ENCODE measurements at places on chromosomes 2 and 18. TPM values are rescaled to one million over a fixed set of nuclear protein-coding genes. Genes with fewer than 3 reads are reported as not detected.

- DNase-seq = no peak
Observed at GRCh38 chr2:84197901-84198300, 261.2 kb downstream of the SUCLG1 start.

GRCh38 chr2:34123996-34124785 is 525.1 kb upstream of the FAM98A start:
- DNase-seq = no peak

DNA sequence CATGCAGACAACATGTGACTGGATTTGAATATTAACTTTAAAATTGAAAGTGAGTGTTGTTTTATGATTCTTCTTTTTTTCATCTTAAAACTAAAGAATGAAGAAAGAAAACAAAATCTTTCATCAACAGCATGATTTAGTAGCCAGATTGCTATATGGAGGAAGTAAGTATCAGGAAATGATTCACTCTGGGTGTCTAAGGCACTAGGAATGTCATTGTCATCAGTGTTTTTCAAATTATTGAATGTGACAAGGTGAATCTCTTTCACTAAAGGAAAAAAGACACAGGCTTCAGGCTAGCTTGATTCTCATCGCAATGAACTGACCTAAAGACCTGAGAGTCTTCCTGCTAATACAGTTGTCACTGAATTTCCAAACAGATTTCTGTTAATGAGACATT is 430.1 kb downstream of the FBXO15 start:
- no peak for DNase-seq

GRCh38 chr18:24185805-24186204 is 46.9 kb downstream of the CABYR start:
- DNase-seq = no peak

GRCh38 chr2:72576861-72577260 is 249.0 kb downstream of the EXOC6B start:
- DNase-seq = no peak

- no peak for DNase-seq
Observed at GRCh38 chr18:31161757-31162418, 768 bp downstream of the DSC1 start.

DNA sequence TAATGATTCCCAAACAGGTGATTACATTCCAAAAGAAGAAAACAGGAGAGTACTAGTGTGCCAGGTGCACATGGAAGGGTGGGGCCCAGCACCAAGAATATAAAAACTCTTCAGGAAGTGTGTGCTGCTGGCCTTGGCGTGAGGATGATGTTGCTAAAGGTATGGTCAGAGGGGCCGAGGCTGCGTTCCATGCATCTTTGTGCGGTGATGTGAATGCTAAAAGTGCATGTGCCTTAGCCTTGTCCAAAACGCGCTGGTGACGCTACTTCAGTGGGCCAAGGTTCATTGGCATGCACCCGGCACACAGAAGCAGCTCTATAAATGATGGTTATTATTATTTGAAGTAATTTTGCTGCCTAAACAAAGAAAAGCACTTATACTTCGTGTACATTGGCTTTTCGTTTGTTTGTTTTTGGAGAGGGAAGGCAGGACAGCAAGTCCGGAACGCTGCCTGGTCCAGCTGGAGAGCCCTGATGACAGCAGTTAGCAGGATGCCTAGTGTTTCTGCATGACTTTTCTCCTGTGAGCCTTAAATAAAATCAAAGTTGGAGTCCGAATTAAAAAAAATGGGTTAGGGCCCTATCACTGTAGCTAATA is 2.9 kb downstream of the ALKAL2 start:
- DNase-seq = no peak

DNA sequence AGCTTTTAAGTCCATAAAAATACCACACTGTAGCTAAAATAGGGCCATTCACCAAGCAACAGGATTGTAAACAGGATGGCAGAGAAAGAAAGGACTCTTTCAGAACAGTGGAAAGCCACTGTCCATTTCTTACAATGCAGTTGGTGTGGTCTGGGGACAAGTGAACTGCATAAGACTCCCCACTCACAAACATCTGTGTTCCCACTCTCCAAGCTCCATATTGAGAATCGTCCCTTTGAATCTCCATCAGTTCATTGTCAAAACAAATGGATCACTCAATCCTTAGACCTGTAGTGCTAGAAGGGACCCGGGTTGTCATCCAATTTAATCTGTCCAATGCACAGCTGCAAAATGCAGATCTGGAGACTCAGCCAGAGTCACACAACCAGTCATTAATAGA is 347.4 kb upstream of the KLHL29 start:
- no peak for DNase-seq

- no peak for DNase-seq
Observed at GRCh38 chr18:45266023-45266422, 349.3 kb upstream of the SLC14A2 start.

GRCh38 chr2:226977775-226978190 is 141.9 kb downstream of the RHBDD1 start:
- DNase-seq = no peak

DNA sequence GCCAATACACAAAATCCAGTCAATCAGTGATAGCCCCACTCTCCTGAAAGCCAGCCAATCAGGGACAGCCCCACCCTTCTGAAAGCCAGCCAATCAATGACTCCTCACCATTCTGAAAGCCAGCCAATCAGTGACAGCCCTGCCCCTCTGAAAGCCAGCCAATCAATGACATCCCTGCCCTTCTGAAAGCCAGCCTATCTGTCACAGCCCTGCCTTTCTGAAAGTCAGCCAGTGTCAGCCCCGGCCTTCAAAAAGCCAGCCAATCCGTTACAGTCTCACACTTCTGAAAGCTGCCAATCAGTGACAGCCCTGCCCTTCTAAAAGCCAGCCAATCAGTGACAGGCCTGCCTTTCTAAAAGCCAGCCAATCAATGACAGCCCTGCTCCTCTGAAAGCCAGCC is 95.9 kb upstream of the HDAC4 start:
- DNase-seq = no peak

DNA sequence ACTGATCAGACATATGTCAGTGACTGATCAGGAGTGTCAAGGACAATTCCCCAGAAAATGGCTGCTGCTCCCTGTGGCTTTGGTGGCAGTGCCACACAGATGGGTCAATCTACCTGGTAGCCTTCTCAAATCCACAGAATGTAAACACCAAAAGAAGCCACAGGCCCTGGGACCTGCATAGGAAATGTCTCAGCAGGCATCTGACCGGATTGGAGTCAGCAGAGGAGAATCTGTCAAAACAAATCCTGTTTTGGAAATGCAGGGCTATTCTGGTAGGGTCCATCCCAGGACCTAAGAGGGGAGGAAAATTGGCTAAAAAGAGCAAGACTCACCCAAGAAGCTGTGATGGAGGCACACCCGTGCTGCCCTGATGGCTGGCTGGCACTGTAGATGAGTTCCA is 189.7 kb downstream of the TMEM247 start:
- no peak for DNase-seq

GRCh38 chr2:12008425-12009061 is 262.1 kb downstream of the LPIN1 start:
- no peak for DNase-seq

DNA sequence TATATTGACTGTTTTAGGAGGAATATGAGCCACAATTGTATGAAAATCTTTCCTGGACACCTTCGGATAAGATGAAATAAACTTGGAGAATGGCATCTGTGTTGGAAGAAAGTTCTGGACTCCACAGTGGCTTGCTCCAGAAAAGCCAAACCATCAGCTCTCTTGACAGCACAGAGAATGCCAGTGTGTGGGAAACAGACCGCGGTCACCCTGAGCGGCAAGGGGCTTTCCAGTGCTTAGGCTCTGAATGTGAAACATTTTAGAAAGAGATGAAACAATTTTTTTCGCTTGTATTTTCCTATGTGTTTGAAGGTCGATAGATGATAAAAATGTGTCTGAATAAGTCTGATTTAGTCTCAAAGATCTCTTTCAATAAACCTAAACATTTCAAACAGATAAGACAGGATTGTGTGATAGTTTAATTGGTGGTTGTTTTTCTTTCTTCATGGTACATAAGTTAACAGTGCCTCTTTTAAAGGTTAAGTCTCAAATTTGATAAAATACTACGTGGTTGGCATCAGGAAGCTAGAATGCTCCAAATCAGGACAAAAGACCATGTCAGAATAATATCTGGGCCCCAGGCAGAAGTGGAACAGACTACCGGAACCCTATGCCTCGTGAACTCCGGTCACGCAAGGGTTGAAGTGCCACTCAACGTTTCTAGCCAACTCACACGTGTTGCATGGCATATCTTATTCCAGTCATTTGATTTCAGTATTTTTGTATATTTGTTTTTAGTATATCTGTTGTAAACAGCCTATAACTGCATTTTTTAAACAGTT is 28.9 kb downstream of the PTGR3 start:
- no peak for DNase-seq

DNA sequence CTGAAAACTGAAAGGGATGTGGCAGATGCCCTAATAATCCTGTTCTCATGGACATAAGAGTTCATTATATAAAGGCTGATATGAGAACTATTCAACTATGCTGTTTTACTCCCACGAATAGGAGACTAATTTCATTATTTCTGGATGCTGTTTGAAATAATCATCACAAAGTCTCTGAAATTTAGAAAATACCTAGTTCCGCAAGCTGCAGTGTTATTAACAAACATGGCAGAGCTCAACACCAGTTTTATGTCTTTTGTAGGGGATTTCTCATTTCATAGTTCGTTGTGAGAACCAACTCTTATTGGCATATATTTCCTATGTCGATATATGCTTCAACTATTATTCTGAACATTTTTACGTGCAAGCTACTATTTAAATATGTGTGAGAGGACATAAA is 200.3 kb upstream of the SLC8A1 start:
- no peak for DNase-seq

- no peak for DNase-seq
Observed at GRCh38 chr18:63444580-63444979, 22.3 kb upstream of the VPS4B start.

DNA sequence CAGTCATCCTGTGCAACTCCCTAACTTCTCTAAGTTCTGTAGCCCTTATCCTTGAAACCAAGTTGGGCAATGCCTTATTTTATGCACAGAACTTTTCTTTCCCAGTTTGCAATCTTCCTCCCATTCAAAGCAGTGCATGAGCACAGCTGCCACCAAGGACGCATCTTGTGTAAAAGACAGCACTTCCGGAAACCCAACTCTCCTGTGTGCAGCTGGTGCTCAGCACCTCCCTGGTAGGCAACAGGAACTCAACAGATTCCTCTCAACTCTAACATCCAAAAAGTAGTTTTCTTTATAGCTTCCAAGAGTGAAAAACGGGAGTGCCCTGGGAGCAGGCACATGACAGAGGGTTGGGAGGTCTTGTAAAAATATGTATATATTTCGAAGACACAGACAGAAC is 2.2 kb downstream of the TMEM18 start:
- no peak for DNase-seq

- no peak for DNase-seq
Observed at GRCh38 chr2:57698392-57698791, 348.2 kb upstream of the VRK2 start.

DNA sequence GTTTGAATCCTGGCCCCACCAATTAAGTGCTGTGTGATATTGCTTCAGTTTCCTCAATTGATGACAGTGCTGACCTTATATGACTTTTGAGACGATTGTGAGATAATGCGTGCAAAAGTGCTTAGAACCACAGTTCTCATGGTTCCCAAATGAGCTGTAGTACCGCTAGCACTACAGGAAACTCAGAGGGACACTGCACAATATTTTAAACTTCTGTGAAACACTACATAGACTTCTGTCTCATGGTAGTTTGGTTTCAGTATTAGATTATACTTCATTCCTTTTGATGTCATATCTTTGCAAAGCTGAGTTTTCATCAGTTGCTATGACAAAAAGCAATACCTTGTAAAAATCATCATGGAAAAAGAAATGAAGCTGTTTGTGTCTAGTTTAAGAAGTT is 368.0 kb downstream of the PARD3B start:
- DNase-seq = no peak

DNA sequence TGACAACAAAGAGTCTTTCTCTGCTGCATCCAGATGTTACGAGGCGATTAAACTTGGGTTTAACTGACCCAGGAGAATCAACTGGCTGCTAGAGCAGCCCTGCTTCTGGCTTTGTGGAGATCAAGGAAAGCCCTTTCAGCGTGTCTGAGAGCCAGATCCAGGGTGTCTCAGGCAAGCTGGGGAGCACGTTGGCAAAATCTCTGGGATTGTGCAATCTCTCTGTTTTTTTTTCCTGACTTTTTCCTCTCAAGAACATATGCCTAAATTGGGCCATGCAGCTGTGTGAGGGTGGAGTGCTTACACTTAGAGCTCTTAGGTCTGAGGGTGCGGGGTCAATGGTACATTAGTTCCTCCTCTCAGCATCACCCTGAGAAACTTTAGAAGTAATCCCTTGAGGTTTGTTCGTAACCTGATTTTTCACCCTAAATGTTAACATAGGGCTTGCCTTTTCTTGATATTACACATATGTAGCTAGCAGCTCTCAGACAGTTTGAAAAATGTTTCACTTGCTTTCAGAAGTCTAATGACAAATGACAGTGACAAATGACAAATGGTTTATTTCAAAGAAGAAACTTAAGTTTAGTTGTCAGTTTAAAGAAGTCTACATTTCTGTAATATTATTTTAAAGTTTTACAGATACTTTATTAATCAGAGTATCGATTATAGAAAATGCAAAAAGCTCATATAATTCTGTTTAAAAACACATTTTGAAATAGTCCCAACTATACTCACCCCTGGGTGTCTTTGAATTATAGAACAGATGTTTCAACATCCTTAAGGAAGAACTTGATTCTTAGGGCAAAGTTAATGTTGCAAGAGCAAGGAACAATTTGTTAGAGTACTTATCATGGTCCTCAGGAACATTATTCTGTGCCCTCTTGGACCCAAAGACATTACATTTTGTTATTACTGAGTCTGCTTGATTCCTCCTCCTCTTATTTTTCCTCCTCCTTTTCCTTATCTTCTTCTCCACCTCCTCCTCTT is 38.4 kb upstream of the ZSWIM2 start:
- peak; percentile 26 for DNase-seq

DNA sequence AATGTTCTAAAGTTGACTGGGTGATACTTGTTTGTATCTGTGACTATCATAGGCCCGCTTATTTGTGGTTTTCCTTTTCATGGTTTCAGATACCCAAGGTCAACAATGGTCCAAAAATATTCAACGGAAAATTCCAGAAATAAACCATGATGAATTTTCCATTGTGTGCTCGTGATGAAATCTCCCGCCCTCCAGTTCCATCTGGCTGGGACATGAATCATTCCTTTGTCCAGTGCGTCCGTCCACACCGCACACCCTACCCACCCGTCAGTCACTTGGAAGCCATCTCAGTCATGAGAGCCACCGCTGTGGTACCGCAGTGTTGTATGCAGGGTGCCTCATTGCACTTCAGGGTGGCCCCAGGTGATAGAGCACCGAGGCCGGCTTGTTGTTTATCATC is 268.2 kb upstream of the PXDN start:
- no peak for DNase-seq

Gene SLC16A14
- 2.5 TPM for total RNA-seq

Gene GKN1
- not detected for total RNA-seq

Gene FOXI3
- total RNA-seq = not detected

Gene RESP18
- total RNA-seq = not detected

Gene EFEMP1
- 34.1 TPM for total RNA-seq

Gene GPR55
- total RNA-seq = 0.34 TPM

Gene PCGF1
- 18.4 TPM for total RNA-seq

Gene IL1F10
- not detected for total RNA-seq

Gene SERPINB7
- total RNA-seq = not detected

Gene SRBD1
- total RNA-seq = 14.6 TPM

Gene ZSWIM2
- not detected for total RNA-seq

Gene IL36G
- total RNA-seq = not detected

All from left colon (tissue), 2 donors.